Immature natural killer cell (primary cell): ENCODE measurements at places on chromosomes 2 and 18.
A peak's percentile ranks its signal among the peaks of the same experiment; 100 is the strongest.

DNA sequence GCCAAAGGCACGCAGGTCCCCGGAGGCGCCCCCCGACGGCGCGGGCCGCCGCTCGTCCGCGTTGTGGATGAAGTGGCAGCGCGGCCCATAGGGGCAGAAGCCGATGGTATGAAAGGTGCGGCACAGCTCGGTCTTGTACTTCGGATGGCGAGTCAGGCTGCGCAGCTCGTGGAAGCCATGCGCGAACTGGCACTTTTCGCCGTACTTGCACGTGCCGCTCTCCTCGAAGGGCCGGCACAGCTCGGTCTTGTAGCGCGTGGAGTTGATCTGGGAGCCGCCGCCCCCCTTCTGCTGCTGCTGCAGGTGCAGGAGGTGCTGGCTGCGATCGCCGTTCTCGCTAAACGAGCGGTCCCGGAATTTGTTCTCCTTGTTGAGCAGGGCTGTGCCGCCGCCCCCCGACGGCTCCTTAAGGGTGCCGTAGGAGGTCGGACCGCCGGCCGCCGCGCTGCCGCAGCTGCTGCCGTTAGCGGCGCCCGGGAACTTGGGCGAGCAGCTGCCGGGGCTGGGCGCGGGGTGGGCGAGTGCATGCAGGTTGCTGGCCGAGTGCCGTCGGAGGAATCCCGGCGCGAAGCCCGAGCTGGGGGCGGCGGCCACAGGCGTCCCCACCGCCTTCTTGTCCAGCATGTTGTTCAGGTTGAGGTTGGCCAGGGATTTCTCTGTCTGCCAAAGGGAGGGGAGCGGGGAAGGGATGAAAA is 1.2 kb downstream of the ZFP36L2 start:
- peak; percentile 62 for DNase-seq

GRCh38 chr2:200302940-200303727 is 3.4 kb upstream of the SPATS2L start:
- DNase-seq: no peak

GRCh38 chr2:152240559-152241231 is 65.1 kb upstream of the STAM2 start:
- DNase-seq: no peak

DNA sequence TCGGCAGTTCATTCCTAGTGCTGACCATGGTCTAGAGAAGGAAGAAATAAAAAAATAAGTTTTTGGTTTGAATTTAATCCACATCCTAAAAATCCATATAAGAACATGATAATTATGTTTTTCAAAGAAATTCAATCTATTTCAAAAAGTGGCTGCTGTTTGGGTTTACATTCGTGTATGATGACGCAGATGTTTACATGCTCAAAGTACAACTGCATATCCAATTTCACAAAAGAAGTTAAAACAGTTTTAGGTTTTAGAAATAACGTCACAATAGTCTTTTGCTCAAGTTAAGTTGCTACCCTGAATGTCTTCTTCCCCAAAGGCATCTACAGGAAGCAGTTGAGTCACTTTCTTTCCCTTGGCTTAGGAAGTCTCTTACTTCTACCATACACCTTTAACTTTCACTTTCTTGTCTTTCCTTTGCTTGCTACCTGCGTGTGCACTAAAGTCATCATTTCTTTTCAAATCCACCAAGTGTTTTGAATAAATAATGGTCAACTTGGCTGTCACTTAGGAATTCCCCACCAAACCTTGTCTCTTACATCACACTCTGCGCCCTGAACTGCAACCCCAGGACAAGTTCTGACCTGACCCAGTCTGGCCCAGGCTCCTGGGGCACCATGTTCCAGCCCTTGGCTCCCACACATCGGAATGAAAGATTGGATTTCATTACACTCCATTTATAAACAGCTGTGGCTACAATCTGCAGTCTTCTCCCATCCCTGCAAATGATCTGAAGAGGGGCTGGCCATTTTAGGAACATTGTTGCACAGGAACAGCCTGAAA is 28.4 kb downstream of the FAM237A start:
- DNase-seq: no peak

GRCh38 chr2:19349911-19350677 is 8.3 kb downstream of the OSR1 start:
- DNase-seq: peak; percentile 50

- peak; percentile 54 for DNase-seq
These were observed 683 bp upstream of the DNAJC27 start for GRCh38 chr2:24972315-24972961.

DNA sequence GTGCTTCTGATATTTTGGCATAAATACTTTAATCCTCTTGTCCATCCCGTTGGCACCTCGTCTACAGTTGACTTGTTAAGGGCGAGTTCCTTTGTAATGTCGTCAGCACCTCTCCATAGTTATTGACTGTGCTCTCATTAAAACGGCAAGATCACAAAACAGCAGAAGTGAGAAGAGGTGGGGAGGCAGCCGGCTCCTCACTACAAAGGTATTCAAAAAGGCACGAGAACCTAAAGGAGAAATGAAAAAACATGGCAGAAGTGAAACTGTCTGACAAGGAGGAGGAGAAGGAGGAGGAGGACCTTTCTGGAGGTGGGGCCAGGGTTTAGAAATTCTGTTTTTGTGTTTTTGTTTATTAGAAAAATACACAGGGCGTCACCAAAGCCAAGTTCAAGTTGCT is 235.6 kb downstream of the BCL11A start:
- no peak for DNase-seq

DNA sequence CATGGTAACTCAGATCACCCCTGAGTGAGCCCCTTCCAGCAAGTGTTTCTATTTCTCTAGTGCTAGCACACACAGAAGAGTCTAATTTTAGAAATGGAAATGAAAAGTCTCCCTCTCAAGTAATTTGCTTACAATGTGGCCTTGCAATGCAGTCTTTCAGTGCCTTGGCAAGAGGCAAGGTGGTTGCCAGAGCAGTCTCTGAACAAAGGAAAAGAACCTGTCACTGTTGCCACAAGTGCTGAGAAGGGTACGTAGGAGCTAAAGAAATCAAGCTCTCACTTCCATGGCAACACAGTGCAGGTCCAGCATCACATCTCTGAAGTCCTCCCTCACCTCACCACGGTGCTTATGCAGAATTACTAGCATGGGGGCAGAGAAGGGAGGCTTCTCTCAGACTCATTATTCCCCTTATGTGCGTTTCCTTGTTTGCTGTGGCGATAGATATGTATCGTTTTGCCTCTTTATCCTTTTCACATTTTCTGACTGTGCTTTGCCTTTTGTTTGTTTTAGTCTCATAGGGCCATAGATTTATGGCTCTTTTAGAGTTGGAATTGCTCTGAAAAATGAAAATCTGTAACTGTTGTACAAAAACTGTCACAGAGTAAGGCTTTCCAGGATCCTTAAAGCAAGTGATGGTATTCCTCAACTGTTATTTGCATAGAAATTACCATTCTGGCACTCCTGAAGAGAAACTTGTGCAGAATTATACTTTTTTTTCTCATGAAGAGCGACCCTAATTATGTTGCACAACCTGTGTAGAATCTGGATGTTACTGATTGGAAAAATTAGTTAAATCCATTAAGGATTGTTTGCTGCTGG is 164.8 kb downstream of the CCDC85A start:
- no peak for DNase-seq

DNA sequence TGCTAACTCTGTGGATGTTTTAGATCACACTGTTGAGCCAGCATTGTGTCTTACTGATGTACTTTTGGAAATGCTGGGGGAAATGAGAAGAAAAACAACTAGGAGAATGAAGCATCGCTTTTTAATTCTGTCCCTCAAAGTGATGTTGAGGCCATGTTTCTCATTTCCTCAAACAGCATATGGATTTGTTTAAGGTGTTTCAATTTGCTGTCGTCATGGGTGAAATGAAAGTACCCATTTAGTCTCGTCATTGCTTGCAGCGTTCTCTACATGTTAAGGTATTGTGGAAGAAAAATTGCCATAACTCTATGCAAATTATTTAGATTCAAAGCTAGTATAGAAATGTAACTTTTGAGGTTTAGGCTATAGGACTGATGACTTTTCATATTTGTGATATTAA is 151.3 kb downstream of the KCTD1 start:
- DNase-seq: no peak

DNA sequence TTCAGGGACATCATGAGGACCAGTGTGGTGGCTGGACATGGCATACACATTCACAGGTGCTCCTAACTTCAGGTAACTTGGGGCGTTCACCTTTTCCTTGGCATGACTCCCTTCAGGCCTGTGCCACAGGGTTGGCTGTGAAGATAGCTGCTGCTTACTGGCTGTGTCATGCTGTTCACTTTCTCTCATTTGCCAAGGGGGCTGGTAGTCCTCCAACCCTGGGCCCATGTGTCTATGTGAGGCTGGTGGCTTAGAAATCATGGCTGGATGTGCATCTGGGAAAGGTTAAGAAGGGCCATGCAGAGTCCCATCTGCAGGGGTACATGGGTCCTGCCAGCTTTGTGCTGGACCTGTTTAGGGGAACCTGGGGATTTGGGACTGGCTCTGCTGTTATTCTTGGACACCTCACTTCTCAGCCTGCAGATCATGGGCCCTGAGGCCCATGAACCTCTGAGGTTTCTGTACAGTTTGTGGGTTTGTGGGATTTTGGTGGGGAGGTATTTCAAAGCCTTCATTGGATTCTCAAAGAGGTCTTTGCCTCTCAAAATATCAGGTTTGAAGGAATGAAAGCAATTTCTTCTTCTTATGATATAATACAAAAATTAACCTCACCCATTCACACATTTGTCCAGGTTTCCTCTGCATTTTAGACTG is 62.9 kb downstream of the FHOD3 start:
- no peak for DNase-seq

- no peak for DNase-seq
These were observed 101.3 kb downstream of the OSBPL1A start for GRCh38 chr18:24296276-24296675.
